Cardiac fibroblast (primary cell): ENCODE measurements at places on chromosomes 3 and 15.

- DNase-seq: peak; percentile 66
These were observed 13.9 kb downstream of the NLGN1 start for GRCh38 chr3:173411375-173411973.

DNA sequence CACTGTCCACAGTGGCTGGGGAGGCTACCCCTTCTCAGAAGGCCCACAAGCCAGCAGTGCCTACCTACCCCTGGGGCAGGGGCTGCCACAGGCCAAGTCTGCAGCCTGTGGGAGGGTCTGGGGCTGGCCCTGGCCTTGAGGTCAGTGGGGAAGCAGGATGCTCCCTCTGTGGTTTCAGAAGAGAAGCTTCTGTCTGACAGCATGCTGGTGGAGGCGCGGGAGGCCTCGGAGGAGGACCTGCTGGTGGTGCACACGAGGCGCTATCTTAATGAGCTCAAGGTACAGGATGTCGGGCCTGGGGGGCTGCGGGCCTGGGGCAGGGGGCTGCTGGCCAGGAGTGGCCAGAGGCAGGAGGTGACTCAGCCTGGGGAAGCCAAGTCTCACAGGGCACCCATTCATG lies 3.2 kb downstream of the HDAC11 start:
- no peak for DNase-seq

DNA sequence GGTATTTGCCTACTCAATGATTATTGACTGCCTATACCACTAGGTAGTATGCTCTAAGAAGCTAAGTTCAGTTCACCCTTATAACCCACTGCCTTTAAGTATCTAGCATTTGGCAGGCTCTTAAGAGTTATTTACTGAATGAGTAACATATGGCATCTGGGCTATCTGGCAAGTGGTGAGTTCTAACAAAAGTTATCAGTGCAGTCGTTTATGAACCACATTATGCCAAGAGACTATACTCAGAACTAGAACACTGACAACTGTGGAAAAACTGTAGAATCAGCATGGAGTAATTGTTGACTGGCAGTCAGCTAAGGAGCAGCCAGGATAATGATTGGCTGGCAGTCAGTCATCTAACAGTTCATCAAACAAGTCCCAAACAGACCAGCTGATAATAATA lies 25.8 kb downstream of the RAF1 start:
- peak; percentile 32 for DNase-seq

- no peak for DNase-seq
These were observed 133.7 kb upstream of the LRRN1 start for GRCh38 chr3:3665546-3665945.

DNA sequence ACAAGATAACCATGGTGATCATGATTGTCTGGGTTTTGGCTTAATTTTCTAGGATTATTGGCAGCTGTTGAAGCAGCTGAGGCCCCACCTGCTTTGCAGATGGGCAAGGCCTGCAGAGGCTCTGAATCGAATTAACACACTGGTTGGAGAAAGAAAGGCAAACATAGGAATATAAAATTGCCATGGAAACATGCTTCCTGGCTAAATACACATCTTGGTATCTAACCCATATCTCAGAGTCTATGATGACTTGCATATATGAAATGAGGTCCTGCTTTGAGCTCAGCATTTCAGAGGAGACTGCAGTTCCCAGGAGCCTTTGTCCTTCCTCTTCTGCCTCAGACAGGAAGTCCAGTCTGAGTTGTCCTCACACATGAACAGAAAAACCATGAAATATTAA lies 24.3 kb upstream of the SV2B start:
- no peak for DNase-seq

GRCh38 chr15:74835312-74835823 lies 7.6 kb downstream of the ULK3 start:
- peak; percentile 57 for DNase-seq

DNA sequence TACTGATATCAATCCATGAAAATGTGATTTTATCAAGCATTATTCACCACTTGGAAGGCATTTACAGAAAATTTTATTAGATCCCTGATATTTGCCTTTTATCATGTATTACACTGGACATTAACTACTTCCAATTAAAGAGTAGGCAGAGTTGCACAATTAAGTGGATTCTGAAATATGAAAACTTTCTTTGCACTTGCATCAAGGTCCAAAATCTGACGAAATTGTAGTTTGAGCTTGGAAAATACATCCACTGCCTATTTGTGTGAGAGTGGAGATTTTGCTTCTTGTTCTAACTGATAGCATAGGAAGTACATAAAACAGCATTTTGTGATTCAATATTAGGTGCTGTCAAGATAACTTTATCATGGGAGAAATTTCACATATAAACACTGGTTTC lies 49.6 kb upstream of the SLC12A8 start:
- DNase-seq: no peak

GRCh38 chr3:20873235-20873634 lies 687.2 kb upstream of the SGO1 start:
- no peak for DNase-seq

GRCh38 chr15:78174401-78174800 lies 25.2 kb downstream of the IDH3A start:
- DNase-seq: no peak

DNA sequence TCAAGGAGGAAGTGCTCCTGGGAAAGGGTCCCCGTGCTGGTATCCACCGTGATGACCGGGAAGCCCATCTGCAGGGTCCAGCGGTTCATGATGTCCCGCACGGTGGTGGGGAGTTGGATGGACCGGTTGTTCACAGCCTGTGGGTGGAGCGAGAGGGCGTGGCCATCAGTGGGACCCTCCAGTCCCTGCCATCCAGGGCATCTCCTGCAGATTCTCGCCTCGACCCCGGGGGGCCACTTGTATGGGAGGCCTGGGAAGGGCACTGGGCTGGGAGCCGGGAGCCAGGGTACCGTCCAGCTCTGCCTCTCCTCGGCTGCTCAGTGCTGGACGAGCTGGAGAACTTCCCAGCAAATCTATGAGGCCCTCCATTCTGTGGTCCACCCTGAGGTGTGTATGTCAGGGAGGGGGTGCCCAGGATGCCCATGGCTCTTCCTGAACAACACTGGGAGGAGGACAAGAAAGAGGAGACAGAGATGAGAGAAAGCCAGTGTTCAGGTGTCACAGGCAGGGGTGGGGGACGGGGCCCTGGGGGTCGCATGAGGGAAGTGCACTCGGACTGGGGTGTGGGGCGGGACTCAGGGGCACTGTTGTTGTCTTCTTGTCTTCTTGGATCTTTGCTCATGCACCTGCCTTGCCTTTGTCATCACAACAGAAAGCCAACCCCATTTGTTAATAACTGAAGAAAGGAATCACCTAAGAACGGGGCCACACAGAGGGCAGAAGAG lies 13.0 kb downstream of the ANPEP start:
- no peak for DNase-seq

DNA sequence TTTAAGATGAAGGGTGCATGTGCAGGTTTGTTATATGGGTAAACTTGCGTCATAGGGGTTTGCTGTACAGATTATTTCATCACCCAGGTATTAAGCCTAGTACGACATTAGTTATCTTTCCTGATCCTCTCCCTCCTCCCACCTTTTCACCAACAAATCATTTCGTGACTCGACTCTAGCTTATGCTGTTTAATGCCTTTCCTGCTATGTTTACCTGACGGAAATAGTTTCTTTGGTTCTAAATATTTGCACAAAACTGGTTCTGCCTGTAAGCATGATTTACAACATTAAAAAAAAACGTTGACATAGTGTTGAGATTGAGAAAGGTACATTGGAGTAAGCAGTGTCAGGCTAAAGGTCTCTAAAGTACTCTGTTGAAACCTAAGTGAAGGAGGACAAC lies 2.4 kb downstream of the GNL3 start:
- DNase-seq: no peak

GRCh38 chr3:71978150-71978721 lies 193.3 kb upstream of the PROK2 start:
- DNase-seq: no peak

GRCh38 chr15:48086576-48086975 lies 34.2 kb upstream of the SLC24A5 start:
- peak; percentile 2 for DNase-seq

DNA sequence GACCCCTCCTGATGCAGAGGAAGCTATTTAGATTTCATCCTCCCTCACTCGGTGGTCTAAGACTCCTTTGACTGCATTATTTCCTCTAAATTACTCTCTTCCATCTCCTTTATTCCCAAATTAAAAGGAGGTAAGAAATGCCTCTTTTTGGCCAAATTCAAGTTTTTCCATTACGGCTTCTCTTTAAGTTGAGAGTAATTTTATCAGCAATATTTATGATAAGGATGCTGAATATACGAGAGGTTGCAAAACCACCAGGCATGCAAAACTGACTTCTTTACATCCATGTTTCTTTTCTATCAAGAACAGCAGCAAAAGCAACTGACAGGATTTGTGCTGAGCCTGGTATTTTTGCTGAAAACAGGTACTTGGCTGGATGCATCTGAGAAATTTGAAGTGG lies 262.0 kb upstream of the RARB start:
- DNase-seq: no peak

- no peak for DNase-seq
These were observed 222.6 kb downstream of the PDCD6IP start for GRCh38 chr3:34020726-34021680.

GRCh38 chr15:98873441-98874218 lies 134.0 kb downstream of the PGPEP1L start:
- DNase-seq: peak; percentile 69

DNA sequence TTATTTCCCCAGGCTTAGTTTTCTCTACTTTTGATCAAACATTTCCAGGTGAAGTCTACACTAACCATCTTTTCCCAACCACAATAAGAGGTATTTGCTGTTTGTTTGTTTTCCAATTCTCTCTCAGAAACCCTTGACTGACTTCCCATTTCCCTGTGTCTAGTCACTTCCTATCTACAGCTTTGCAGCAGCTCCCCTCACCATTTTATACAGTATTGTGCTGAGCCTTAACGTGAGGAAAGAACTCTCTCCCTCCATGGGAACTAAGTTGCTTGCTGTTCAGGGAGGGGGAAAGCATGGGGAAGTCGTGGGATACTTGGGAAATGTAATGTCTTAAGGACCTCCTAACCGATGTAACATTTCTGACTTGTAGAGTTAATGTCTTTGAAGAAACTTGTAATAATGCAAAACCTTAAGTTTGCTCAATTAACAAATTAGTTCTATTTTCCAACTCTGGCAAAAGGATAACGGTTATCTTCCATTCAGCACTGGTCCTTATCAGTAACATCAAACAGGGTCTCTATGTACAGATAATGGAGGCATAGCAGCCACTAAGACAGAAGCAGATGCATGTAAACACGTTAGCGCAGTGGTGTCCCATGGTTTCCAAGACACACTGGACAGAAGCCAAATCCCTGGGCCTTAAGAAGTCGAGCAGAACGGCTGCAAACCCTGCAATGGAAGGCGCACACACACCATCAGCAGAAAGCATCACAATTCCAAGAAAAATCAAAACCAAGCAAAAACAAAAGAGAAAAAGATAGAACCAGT lies 39.7 kb downstream of the NPTN start:
- peak; percentile 49 for DNase-seq

DNA sequence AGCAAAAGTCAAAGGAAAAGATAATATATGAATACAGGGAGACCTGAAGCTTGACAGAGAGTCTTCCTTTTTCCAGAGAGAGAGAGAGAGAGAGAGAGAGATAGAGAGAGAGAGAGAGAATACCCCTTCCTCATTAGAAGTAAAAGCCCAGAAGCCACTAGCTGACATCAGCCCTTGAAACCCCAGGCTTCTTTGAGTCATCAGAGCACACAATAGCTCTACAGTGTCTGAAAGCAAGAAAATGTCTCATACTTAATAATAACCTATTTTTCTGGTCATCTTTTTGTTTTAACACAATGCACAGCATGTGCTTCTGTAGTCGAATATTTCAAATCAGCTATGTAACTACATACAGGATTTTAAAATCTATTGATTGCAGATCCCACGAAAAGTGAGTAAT lies 109.2 kb upstream of the NANOGP8 start:
- no peak for DNase-seq

GRCh38 chr3:53009826-53010539 lies 35.9 kb downstream of the SFMBT1 start:
- DNase-seq: no peak

DNA sequence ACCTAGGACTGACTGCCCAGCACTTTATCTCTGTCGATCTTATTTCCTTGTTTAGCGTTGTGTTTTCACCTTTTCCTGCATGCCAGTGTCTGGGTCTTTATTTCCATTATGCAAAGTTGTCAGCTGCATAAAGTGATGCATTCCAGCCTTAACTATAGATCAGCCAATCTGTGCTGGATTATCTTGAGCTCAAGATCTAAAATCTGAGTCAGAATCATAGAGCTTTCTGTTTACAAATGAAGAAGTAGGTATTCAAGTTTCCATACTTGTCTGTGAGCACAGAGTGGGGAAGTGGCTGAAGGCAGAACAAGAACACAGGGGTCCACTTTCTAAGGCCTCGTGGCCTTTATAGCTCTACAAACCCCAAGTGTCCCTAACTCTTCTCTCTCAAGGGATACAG lies 82.4 kb upstream of the PLCL2 start:
- DNase-seq: no peak

DNA sequence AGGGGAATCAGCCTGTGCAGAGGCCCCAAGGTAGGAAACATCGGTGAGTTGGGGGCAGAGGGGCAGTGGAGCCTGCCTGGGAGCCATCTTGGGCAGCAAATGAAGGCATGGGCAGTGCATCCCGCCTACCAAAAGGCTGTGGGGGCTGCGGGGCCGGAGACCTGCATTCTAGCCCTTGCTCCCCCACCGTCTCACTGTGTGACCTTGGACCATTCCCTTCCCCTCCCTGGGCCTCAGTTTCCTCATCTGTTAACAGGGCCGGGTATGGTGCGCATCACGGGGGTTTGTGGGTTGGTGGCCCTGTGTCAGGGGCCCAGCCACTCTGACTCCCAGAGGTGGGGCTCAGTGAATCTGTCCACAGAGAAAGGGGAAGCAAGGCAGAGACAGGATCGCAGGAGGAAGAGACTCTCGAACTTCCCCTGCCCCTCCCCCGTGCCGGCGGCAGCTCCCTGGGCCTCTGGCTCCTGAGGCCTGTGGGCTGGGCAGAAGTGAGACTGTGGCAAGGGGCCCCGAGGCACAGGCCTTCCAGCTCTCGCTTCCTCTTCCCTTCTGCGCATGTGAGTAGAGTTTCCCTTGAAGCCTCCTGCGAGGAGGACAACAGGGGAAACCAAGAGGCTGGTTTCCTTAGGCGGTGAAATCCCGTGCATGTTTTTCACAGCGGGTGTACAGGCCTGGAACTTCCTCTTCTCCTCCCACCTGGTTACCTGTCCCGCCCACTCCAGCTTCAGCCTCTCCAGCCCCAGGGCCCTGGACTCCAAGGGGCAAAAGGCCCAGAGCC lies 42.9 kb downstream of the IDH2 start:
- DNase-seq: peak; percentile 31

DNA sequence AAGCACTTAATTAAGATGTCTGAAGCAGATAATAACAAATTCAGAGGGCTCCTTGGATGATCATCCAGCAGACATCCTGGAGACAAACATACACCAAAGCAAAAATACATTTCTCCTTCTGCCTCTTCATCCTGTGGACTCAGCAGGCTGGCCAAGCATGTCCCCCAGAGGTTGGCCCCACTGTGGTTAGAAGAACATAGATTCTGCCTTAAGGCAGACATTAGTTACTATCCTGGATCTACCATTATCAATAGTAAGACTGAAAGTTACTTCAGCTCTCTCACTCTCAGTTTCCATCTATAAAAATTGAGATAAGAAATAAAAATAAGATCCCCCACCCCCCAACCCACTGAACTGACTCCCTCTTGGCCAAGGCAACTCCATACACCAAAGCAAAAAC lies 28.6 kb upstream of the TGFBR2 start:
- DNase-seq: no peak
